ENCODE measurements at places on chromosomes 16 and 17.

DNA sequence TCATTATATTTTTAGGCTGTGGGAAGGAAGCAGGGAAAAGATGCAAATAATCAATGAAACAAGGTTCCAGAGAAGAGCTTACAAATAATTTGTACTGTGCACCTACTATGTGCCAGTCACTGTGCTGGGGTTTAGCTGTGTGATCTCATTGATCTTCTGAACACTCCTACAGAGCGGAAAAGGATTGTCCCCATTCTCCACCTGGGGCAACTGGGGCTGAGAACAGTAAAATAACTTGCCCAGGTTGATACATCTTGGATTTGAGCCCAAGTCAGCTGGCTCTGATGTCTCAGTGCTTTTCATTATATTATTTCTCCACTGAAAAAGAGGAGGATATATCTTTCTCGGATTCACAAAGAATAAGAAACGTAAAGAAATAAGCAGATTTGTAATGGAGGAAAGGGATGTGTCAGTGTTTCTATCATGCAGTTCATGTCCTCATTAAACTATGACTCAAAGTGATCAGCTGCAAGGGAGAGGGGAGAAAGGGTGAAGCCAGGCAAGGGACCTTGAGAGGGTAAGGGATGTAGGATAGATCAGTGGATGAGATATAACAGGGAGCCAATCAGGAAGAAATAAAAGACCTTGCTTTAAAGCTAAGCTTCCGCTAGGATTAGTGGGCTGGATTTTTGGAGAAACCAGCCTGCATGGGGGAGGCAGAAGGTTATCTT lies 143.6 kb upstream of the NOL11 start:
- no peak for DNase-seq

GRCh38 chr16:54373534-54374520 lies 87.2 kb upstream of the IRX3 start:
- DNase-seq, result no peak

GRCh38 chr16:73890186-73891128 lies 406.2 kb upstream of the PSMD7 start:
- no peak for DNase-seq

- DNase-seq, result no peak
Observed at GRCh38 chr17:61868074-61868473, 4.7 kb upstream of the BRIP1 start.

DNA sequence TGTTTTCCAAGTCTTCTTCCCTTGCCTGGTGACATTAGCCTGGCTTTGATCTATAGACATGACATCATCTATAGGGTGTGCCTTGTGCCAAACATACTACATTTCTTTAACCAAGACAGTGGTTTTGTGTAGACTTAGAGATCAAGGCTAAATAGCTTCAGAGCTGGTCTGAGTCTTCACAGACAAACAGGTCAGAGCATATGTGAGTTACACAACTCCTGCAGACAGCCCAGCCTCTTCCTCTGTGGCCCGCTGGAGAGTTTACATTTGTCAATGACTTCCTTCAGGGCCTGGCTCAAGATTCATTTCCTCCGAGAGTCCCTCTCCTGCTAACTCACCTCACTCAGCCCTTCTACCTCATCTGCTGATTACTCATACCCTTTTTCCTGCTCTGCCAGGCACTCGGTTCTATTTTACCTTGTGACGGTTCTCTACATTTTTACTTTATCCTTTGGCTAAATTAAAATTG lies 73.1 kb upstream of the TANC2 start:
- no peak for DNase-seq

DNA sequence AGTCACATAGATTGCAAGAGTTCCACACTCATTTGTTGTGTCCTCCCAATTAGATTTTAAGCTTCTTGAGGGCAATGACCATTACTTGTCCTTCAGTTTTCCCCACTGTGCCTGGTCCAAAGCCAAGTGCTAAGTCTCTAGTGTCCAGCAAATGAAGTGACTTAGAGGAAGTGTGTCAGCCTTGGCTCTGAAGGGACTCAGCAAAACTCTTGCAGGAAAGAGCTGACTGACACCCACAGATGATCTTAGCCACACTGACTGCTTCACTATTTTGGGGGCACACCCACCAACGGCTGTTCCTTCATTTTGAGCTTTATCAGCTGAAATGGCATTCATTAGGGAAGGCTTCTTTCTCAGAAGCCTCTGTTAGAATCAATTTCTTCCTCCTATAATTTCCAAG lies 358.1 kb downstream of the UTP18 start:
- no peak for DNase-seq

GRCh38 chr17:51353296-51353695 lies 93.0 kb downstream of the UTP18 start:
- no peak for DNase-seq

GRCh38 chr17:37741341-37742115 lies 3.3 kb downstream of the HNF1B start:
- no peak for DNase-seq

GRCh38 chr16:29900888-29901606 lies 759 bp downstream of the ASPHD1 start:
- no peak for DNase-seq

GRCh38 chr17:4623249-4623648 lies 18.2 kb downstream of the ALOX15 start:
- no peak for DNase-seq

- DNase-seq, result no peak
Observed at GRCh38 chr17:64974750-64975317, 55.6 kb upstream of the LRRC37A3 start.

DNA sequence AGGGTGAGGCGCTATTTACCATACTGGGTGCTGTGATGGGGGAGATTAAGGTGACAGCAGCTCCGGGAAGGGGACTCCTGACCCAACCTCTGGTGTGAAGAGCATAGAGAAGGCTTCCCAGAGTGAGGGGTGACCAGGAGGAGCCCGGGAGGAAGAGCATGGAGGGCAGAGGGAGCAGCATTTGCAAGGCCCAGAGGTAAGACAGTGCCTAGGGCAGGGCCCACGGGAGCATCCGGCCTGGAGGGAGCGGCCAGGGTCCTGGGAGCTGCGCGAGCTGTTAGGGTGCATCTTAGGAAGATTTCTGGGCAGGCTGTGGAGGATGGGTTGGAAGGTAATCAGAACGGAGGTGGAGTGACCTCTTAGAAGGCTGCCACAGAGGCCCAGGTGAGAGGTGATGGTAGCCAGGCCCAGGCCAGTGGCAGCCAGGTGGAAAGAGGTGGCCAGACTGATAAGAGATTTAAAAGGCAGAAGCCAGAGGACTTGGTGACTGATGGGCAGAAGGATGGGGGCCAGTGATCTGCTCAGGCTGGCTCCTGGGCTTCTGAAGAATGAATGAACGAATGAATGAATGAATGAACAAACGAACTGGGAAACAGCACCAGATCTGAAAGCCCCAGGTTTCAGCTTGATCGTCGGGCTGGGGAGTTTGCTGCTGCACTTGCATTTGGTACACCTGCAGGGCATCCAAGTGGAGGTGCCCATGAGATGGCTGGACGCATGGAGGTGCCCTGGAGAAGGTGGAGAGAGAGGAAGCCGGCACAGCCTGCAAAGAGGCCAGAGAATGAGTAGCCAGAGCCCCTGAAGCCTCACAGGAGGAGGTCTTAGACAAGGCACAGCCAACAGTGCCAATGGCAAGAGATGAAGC lies 13.0 kb upstream of the TMEM92 start:
- no peak for DNase-seq

- DNase-seq, result no peak
Observed at GRCh38 chr16:15979801-15980200, 30.4 kb downstream of the ABCC1 start.

- no peak for DNase-seq
Observed at GRCh38 chr16:90044111-90044551, 24.9 kb upstream of the DBNDD1 start.

GRCh38 chr17:45689451-45689850 lies 94.7 kb upstream of the CRHR1 start:
- no peak for DNase-seq

DNA sequence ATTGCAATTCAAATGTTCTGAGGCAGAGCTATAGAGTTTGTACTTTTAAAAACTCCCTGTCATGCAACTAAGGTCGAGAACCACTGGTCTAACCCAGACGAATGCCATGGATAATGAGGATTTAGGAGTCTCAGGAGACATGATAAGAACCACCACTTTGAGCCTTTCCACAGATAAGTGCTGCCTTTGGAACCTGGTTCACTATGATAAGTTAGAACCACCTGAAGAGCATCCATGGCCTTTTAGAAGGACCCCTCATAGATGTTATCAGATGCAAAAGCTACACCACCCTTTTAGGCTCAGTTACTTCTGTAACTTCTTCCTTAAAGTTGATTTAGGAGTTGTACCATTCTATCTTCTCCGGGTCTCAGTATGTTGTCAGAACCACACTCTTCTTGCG lies 350.6 kb upstream of the CCL2 start:
- no peak for DNase-seq

DNA sequence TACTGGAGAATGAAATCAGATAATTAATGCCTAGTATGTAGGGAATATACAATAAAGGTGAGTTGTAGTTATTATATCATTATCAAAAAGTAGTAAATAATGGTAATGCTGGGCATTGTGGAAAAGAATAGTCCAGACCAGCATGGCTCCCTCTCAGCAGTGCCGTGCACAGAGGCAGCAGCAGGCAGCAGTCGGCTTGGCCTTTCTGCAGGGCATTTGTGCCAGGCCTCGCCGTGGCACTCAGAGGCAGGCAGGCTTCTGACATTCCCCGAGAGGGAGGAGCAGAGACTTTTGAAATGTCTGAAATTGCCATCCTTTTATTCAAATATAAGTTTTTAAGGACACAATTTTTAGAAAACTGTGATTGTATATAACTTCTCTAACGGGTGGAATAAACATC lies 15.0 kb downstream of the KIAA0513 start:
- no peak for DNase-seq

DNA sequence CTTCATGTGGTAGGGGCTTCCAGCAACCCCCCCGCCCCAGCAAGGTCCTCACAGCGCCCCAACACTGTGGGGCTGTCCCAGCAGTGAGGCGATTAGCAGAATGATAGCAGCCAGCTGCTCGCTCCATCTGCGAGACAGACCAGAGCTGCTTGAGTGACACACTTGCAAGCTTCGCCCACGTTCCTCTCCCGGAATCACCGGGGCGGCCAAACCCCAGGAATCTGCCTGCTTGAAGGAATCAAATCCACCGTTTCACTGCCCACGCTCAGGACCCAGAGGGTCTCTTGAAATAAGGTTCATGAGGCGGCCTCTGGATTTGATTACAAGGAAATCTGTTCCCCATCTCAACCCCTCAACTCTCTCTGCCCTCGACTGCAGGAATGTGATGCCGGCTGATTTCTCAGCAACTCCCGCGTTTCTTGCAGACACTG lies 356.0 kb downstream of the C16orf95 start:
- DNase-seq, result no peak

DNA sequence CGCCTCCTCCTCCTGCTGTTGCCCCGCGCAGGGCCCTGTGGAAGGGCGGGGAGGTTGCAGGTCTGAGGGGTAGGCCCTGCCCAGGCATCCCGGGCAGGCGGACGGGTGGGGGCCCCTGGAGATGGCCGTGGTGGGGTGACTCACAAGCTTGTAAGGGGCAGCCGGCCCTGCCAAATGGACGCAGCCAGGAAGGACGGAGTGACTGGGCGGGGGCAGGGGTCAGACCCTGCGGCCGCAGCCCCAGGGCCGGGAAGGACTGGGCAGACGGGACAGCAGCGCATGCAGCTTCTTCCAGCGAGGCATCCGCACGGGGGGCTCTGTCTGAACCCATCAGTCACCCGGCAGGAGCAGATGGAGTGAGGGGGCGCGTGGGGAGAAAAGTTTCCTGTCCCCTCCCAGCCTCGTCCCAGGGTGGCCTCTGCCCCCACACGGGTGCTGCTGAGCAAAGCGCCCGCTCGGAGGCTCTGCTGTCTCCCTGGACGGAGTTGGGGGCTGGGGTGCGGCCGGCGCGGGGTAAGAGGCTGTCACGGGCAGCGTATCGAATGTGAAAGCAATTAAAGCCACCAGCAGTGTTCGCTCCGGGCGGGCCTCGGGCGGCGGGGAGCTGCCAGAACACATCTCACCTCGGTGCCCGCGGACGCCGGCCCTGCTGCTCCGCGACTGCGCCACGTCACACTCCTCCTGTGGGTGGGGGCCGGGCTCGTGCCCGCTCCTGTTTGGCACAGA lies 5.4 kb upstream of the PRR35 start:
- no peak for DNase-seq

DNA sequence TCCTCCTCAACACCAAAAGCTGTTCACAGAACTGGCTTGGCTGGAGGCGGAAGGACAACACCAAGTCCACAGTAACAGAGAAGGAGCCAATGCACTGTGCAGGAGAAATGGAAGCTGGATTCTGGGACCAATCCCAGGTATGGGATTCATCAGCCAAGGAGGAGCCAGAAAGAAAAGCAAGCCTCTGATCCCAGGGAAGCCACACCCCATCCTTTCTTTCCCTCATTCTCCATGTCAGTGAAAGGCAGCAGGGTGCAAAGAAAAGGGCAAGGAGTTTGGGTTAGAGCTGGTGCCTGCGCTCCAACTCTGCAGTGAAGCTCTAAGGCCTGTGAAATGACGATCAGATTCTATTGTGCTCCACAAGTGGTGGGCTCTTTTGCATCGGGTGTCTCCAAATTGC lies 11.0 kb downstream of the DCAKD start:
- DNase-seq, result no peak

GRCh38 chr17:75601057-75601987 lies 13.7 kb downstream of the MYO15B start:
- DNase-seq, result peak; percentile 32

DNA sequence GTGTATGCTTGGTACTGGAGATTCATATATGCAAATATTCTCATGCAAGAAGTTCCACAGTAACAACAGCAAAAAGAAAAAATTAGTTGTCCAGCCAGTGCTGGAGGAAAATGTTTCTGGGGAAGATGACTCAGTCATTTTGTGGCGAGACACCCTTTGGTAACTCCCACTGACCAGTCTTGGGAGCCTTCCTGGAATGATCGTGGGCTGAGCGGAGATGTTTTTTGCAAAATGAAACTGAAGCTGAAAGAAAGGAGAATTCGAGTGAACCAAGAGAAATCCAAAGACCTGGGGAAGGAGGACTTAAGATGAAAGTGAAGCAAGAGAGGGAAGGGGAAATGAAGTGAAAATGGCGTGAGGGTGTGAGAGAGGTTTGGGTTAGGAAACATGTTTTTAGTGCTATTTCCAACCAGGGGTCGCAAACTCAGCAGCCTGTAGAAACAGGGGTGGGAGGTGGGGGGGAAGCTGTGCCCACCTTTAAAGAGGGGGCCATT lies 5.2 kb downstream of the ITPRIPL2 start:
- DNase-seq, result peak; percentile 27

DNA sequence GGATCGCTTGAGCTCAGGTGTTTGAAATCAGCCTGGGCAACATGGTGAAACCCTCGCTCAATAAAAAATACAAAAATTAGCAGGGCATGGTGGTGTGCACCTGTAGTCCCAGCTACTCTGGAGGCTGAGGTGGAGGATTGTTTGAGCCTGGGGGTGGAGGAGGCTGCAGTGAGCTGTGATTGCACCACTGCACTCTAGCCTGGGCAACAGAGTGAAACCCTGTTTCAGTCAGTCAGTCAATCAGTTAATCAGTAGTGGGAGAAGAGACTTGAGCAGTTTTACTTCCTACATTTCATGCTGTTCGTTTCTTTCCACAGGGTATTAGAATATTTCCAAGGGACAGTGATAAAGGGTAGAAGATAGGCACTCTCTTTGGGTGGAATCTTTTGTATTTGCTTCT lies 8.8 kb downstream of the MAP3K3 start:
- no peak for DNase-seq

GRCh38 chr17:31096106-31096436 lies 1.3 kb downstream of the NF1 start:
- DNase-seq, result no peak

All from stimulated activated CD4-positive, alpha-beta T cell treated with anti-CD3 and anti-CD28 coated beads, Interleukin-1b, Interleukin-23, amount 100 ng/mL, for 24 hours (primary cell).